ENCODE measurements at places on chromosomes 11 and 22.

DNA sequence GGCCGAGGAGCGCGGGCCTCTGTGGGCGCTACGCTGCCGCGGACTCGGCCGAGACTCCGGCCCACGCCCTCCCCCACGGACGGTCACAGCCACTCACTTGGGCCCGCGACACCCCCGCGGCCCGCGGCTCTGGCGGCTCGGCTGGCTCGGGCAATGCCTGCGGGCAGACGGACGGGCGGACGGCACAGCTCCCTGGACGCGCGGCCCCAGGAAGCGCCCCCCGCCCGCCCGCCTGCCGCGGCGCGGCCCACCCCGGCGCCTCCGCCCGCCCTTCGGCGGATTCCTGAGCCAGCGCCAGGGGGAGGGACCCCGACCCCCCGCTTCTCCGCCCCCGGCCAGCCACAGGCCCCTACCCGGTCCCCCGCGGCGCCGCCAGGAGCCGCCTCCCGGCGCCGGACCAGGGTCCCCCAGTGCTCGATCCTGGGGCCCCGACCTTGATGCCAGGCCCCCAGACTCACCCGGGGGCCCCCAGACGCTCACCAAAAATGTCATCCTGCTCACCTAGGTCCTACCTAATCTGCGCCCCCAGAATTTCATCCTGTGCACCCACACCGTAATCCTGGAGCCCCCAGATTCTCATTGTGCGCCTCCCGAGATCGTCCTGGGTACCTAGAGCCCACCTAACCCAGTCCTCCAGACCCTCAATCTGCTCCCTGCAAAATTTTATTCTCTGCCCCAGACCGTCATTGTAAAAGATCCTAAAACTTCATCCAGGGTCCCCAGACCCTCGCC is at the start of gene EFEMP2:
TSS of gene EFEMP2 (minus strand) at position 215 of the 732 bp plus-strand sequence. CDS start 446 bp downstream, outside the sequence.
- DNase-seq: no peak

DNA sequence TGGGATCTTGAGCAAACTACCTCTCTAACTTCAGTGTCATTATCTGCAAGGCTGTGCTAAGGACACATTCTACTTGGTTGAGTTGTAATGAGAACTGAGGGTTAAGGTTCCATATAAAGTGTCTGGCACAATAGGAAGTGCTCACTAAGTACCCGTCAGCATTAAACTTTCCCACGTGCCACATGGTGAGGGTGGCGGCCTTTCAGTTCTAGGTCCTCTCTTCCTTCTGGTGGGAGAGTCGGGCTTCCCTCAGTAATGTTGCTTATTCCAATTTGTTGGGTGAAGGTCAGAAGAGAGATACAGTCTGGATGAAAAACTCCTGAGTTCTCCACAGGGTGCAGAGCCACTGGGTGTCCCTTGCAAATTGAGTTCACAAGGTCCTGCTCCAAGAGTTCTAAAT is 4.6 kb upstream of the CD6 start:
- no peak for DNase-seq

DNA sequence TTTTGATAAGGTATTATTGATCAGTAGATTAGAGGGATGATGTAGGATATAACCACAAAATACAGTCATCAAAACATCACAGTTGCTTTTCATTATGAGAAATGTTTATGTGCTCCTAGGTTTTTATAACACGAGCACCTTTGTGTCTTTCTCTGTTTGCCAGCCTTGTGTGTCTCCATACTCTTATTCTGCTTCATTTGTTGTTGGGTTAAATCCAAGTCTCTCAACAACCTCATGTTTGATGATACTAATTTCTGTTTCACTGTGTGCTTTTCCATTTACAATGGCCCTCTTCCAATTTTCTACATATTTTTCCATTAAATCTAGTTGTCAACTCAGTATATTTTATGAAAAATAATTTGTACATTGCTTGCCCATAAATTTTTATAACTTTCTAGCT is 107.7 kb upstream of the POU2AF2 start:
- DNase-seq: no peak

DNA sequence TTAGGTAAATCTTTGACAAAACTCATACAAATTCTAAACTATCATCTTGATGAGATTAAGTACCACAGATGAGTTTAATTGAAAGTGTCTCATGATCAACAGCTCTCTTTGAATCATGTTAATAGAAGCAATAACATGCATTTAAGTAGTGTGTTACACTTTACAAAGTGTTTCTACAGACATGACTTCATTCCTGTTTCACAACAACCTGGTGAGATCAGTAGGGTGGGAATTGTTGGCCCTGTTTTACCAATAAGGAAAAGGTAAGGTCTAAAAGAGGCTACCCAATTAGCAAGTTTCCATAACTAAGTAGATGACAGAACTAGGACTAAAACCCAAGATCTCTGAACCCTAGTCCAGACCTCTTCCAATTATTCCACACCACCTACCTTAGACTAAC is 12.7 kb upstream of the PRSS23 start:
- DNase-seq: no peak

- DNase-seq: no peak
These were observed 566.1 kb downstream of the BRD1 start for GRCh38 chr22:49261616-49262015.

DNA sequence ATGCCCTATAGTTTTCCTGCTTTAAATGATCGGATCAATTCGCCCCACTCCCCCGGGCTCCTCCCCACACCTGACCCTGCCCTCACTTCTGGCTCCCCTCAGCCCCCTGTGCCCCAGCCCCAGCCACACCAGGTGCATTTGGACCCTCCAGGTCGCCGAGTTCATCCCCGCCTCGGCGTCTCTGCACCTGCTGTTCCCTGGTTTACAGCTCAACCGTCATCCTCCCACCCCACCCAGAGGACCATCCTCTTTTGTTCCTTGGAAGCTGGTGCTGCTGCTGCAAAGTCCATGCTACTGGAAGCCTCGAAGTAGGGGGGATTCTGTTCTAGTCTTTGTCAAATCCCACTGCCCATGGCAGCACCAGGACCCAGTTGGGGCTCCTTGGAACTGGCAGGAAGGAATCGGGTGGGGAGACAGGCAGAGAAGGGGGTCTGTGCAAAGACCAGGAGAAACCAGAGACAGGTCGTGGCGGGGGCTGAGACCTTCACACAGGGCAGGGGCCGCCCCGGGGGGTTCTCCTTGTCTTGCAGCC is 4.5 kb upstream of the MUC5B start:
- DNase-seq: no peak

DNA sequence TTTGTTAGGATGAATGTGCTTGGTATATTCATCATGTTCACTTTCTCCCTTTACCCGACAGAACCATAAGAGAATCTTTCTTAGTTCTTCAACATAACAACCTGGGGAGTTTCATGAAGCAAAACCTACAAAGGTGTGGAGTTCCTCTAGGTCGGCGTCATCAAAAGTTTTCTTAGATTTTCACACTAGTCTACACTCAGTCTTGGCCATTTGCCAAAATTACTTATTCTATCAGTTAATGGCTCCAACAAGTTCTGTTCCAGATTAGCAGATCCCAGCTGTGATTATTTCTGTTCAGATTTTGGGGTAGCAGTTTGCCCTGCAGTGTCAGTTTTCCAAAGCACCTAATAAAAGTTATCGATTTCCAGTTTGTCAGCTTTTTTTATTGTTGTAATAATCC is 935.8 kb upstream of the RAG2 start:
- no peak for DNase-seq

All from activated T-cell treated with anti-CD3 and anti-CD28 coated beads for 48 hours (primary cell).